Pulmonary artery endothelial cell (primary cell): ENCODE measurements at places on chromosomes 2 and 18. TPM values are rescaled to one million over a fixed set of nuclear protein-coding genes. Genes with fewer than 3 reads are reported as not detected.

The NCKAP1 gene
- total RNA-seq = 150 and 190 TPM in 2 replicates

The TMX3 gene
- total RNA-seq = 74.5 and 96.6 TPM in 2 replicates

The DSG1 gene
- total RNA-seq = not detected in 2 replicates

The ESPNL gene
- total RNA-seq = under 0.01 TPM in 1 of 2 replicates, not detected in the other

The LAPTM4A gene
- 121 and 125 TPM in 2 replicates for total RNA-seq

The SLC5A7 gene
- total RNA-seq = not detected in 2 replicates

The ABI2 gene
- total RNA-seq = 30.3 and 42.2 TPM in 2 replicates

The MOCOS gene
- total RNA-seq = 0.79 and 1.3 TPM in 2 replicates

The TUBB8B gene
- not detected in 2 replicates for total RNA-seq

The MYCN gene
- total RNA-seq = 0.46 and 3.1 TPM in 2 replicates

The FSIP2 gene
- total RNA-seq = 0.07 and 0.28 TPM in 2 replicates

The TMEM200C gene
- total RNA-seq = not detected in 2 replicates

The SERPINB10 gene
- total RNA-seq = not detected in 2 replicates

The TMEFF2 gene
- 0.04 TPM in 1 of 2 replicates, not detected in the other for total RNA-seq

The TEX44 gene
- total RNA-seq = not detected in 2 replicates

The NDC80 gene
- 24.3 and 43.1 TPM in 2 replicates for total RNA-seq

The IL36B gene
- total RNA-seq = not detected in 2 replicates

The SATB2 gene
- total RNA-seq = 1.3 and 2.0 TPM in 2 replicates
